Stimulated activated CD8-positive, alpha-beta memory T cell treated with anti-CD3 and anti-CD28 coated beads, Interleukin-4, amount 100 ng/mL, for 1 hour (primary cell): ENCODE measurements at places on chromosomes 3 and 15.

- no peak for DNase-seq
These were observed 31.1 kb downstream of the PIK3CA start for GRCh38 chr3:179179256-179179655.

- no peak for DNase-seq
These were observed 300.6 kb downstream of the TLE3 start for GRCh38 chr15:69797051-69797595.

GRCh38 chr3:41301548-41301947 lies 102.2 kb downstream of the CTNNB1 start:
- no peak for DNase-seq

- no peak for DNase-seq
These were observed 1.4 kb downstream of the PAQR5 start for GRCh38 chr15:69299943-69300588.

DNA sequence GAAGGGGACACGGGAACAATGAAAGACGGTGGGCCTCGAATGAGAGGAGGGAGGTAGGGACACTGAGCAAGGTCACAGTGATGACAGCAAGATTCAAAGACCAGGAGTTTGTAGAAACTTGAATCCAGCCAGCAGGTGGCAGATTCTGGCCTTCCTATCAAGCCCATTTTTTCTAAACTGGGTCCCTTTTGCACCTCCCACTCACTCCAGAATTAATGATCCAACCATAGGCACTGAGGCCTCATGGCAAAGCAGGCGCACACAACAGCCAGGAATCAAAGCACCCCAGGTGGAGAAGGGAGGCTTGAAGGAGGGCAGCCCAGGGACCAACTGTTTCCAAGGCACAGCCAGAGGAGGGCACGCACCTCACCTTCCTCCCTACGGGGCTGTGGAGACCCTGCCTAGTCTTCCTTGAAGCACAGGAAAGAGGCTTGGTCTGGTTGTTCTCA lies 90.2 kb downstream of the ANP32A start:
- DNase-seq = no peak

- no peak for DNase-seq
These were observed 263.3 kb downstream of the ABHD5 start for GRCh38 chr3:43953814-43954692.

DNA sequence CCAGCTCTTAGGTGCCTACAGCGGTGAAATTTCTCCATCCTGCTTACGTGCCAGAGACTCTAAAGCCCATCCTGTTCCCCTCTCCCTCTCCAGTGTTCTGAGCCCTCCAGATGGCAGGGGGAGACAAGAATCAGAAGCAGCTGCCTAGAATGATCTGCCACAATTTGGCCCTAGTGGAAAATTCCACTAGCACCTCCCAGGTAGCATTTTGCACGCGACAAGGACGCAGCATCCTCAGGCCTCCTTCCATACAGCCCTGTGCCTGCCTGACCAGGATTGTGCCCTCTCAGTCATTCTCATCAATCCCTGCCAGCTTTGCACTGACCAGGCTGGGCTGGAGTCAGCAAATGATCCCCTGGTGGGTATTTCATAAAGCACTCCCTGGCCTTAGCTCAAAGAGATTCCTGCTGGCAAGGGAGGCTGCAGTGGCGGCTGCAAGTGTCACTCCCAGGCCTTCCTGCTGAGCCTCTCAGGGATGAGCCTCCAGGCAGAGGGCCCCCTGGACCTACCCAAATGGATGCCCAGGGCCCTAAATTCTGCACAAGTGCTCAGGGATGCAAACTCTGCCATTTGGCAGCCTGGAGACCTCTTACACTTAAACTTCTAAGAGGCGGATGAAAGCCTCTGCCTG lies 130.2 kb upstream of the ATP2B2 start:
- no peak for DNase-seq

DNA sequence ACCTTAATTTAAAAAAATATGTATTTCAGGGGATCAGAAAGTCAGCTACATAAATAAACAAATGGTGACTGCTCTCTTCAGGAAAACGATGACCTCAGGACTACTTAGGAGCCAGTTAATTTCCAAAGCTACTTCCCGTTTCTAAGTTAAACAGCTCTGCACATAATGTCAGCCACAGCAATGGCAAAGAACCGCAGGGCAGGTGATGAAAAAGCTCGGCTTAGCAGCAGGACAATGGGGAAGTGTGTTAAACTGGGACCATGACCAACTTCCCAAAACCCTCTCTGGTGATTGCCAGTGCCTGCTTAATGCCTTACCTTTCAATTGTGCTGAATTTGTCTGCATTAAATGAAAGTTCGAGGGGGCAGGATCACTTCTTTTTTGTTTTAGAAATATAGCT lies 258.9 kb downstream of the FHIT start:
- DNase-seq = no peak

GRCh38 chr3:111848283-111848682 lies 10.8 kb upstream of the PHLDB2 start:
- no peak for DNase-seq

DNA sequence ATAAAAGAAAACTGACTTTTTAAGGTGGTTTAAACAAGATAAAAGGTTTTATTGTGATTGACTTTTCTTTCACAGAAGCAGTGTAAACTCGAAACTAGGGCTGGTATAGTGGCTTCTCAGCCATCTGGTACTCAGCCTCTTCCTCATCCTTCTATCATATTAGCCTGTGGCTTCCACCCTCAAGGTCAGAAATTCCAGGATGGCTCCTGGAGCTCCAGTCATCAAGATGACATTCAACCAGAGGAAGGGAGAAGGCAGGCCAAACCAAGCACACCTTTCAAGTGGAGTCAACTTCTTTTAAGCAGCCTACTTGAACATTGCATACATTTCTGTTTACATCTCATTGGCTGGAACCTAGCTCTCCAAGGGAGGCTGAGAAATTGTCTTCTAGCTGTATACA lies 1.3 kb upstream of the MESD start:
- no peak for DNase-seq
